ENCODE measurements at places on chromosomes 13 and 19.

GRCh38 chr19:57334191-57334590, 13.9 kb downstream of the ZNF543 start:
- DNase-seq, result no peak

DNA sequence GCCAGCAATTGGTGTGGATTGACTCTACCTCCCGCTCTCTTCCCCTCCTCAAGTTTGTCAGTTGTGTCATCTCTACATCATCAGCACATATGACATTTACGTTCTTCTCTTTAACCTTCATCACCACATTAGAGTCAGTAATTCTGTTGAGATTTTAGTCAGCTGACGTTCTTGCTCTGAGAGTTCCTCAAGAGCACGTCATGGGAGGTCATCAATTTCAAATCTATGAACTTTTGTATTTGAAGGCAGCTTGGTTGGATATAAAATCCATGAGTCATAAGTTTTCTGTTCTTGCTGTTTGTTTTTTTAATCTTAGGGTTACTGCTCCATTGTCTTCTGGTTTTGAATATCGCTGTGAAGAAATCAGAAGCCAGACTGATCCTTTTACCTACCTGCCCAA, 21.8 kb upstream of the ARGLU1 start:
- DNase-seq, result no peak

DNA sequence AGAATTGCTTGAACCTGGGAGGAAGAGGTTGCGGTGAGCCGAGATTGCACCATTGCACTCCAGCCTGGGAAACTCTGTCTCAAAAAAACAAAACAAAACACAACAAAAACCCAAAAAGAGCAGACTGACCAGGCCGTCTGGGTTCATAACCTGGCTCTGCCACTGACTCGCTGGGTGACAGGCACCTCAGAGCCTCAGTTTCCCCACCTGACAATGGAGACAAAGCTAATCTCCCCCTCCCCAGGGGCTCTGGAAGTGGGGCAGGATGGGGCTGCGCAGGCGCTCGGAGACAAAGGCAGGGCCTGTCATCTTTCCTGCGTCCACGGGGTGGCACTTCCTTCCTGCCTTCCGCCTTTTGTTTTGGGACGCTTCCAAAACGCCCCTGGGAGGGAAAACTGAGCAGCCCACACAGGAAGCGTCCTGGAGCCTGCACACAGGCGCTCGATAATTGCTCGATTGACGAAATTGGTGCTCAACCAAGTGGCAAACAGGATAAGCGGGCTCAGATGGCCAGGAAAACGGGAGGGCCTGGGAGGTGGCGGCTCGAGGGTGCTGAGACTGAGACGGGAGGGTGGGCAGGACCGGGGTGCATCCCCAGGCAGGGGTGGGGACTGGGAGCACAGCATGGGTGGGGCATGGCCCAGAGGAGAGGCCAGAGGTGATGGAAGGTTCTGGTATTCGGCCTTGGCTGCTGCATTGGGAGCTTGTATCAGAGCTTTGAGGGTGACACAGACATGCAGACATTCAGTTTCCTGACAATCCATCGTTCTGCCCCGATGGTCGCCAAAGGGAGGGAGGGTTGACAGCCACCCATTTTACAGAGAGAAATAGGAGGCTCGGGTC, 17.8 kb downstream of the SPC24 start:
- DNase-seq, result peak; percentile 64

DNA sequence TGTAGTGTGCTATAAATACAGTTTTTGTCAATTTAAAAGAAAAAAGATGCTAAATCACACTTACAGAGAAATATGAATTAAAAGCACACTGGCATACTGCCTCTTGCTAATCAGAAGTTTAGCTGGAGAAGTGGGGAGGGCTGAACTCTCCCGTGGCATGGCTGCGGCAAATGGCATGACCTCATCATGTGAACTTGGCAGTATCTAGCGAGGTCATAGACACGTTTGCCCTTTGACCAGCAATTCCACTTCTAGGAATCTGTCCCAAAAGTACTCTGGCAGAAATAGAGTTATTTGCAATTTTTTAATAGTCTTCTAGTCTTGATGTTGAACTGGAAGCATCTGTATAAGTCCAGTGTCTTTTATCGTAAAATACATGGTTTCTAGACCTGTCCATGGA, 42.0 kb upstream of the MCF2L start:
- DNase-seq, result no peak

- no peak for DNase-seq
Observed at GRCh38 chr13:41976476-41976875, 15.6 kb upstream of the VWA8 start.

DNA sequence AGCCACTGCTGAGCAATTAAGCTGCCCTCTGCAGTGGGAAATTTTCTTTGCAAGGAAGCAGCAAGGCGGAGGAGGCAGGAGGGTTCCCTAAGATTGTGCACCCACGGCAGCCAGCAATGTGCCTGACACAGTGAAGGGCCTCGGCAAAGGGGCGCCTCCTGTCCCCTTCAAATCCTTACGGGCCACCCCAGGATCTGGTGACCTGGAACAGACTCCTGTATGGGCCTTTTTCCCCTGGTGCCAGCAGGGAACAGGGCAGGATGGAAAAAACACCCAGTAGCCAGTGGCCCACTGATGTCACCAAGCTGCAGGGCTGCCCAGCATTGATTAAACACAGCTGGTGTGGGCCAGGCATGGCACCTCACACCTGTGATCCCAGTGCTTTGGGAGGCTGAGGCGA, 86.7 kb downstream of the GNG7 start:
- no peak for DNase-seq

- no peak for DNase-seq
Observed at GRCh38 chr13:113954046-113954835, 19.6 kb downstream of the C13orf46 start.

DNA sequence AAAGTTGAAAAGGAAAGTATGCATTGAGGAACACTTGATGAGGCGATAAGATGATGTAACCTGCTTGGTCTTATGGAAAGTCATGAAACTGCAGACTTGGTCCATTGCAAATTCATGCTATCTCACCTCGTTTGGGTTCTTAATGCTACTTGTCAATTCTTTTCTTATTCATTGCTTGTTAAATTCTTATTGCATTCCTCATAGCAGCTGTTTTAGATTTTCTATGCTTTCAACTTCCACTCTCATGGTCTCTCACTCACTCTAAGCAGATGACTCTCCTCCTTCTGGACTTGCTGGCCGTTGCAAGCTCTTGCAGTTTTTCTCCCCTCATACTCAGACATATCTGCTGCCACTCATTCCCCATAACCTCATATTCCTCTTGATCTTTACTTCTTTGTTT, 67.8 kb upstream of the CSNK1A1L start:
- DNase-seq, result no peak

- DNase-seq, result no peak
Observed at GRCh38 chr19:6725513-6726231, 5.2 kb upstream of the C3 start.

- DNase-seq, result peak; percentile 10
Observed at GRCh38 chr19:50669302-50670101, 20.3 kb downstream of the C19orf81 start.

- DNase-seq, result no peak
Observed at GRCh38 chr13:78323848-78324247, 279.5 kb downstream of the POU4F1 start.

GRCh38 chr13:43942286-43942685, 62.6 kb downstream of the LACC1 start:
- DNase-seq, result no peak

- DNase-seq, result no peak
Observed at GRCh38 chr13:30711375-30711774, 24.0 kb upstream of the ALOX5AP start.

DNA sequence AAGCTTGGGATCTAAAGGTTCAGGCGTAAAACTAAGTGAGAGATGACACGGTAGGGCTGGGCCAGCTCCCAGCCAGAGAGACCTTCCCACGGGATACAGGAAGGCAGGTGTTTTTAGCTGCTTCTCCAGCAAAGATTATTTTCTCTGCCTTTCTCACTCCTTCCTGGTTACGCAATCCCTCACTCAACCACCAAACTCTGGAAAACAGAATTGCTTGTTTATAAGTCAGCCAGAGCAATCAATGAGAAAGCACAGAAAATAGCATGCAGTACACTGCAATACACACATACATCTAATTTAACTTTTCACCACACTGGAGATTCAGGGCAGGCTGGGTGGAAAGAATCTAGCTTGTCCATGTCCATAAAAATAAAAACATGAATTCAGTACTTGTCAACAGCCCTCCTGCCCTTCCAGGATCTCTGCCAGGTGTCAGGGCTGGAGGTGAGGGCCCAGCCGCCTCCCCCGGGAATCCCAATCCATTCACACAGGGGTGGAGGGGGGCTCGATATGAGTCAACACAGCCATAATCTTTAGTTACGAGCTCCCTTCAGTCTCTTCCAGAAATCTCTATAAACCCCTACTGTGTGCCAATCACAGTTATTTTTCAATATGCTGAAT, 12.2 kb downstream of the RHPN2 start:
- DNase-seq, result no peak

DNA sequence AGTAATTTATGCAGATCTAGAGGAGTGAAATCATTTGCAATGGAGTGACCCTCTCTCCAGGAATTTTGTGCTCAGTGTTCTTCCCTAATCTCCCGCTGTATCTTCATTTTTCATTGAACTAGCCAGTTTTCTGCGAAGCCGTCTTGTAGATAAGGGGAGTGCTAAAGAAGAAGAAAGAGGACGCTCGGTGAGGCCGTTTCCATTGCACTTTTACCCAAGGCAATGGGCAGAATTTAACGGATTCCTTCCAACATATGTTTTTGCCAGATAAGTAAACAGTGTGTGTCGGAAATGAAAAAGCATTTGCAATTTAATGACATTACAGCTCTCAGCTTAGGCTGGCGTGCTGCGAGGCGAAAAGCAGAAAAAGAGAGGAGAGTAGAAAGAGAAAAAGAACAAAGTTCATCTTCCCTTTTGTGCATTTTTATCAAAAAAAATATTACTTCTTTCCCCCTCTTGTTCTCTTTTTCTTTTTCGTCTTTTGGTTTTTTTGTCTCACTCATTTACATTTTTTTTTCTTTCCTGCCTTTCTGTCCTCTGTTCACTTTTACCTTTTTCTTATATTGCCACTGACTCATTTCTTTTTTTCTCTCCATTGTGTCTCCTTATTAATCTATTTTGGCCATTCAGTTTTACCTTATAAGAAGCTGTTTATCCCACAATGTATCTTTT, 49.9 kb downstream of the SOX21 start:
- no peak for DNase-seq

DNA sequence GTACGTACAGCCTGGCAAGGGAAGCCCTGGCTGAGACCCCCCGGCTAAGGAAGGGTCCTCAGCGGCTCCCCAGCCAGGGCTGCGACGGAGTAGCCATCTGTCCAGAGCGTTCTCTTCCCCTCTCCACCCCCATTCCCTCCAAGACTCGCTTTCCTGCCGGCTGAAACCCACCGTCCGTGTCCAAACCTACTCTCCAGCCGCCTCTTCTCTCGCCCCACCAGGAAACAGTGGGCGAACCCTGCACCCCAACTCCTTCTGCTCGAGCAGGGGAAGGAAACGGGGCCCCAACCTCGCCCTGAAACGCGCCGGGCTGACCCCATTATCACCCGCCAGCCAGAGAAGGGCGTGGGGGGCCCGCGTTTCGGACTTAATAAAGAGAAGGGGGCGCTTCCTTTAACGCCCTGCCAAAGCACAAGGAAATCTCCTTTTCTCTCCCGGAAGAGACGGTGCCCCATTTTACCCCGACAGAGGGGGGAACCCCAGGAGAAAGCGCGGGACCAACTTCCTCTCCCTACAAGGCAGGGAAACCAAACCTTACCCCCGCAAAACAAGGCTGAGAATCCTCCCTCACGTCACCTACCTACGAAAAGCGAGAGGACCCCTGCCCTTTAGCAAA, 2.5 kb downstream of the ZC3H4 start:
- DNase-seq, result no peak

DNA sequence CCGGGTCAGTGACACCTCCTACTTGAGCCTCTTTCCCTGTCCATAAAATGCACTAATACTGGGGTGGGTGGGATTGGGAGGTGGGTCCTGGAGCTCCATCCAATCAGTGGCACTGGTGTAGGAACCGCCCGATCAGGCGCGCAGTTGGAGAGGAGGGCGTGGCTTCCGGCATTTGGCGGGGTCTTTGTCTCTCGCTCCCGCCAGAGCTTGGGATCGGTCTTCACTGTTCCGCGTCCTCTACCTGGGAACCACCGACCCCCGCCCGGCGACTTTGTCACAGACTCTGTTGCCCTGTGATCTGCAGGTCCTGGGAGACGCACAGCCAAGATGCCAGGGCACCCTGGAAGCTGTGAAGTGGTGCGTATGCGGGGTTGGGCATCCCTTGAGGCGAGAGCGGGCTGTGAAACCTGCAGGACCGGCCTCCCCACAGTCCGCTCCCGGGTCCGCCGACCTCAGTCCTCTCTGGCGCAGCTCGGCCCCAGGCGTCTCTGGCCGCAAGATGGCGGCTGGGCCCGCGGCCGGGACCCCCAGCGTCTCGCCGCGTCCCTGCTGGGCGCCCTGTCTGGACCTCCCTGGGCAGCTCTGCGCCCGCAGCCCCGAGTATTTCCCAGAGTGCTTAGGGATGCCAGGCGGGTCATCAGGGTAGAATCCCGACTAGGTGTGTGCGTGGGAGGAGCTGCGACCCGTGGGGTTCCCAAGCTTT, 41.6 kb upstream of the ZNF730 start:
- peak; percentile 77 for DNase-seq

DNA sequence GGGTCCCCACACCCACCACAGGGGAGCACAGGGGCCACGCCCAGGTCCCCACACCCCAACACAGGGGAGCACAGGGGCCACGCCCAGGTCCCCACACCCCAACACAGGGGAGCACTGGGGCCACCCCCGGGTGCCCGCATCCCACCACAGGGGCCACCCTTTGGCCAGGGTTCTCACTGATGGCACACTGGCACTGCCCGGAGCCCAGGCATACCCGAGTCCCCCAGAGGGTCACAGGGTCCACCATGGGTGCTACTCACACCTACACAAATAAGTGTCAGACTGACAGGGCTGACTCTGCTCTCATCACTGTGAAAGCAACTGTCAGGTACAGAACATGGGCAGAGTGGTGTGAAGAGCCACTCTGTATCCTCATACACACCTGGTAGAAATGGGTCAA, 98.8 kb downstream of the TUBGCP3 start:
- no peak for DNase-seq

GRCh38 chr13:38160131-38160530, 189.5 kb upstream of the UFM1 start:
- no peak for DNase-seq

DNA sequence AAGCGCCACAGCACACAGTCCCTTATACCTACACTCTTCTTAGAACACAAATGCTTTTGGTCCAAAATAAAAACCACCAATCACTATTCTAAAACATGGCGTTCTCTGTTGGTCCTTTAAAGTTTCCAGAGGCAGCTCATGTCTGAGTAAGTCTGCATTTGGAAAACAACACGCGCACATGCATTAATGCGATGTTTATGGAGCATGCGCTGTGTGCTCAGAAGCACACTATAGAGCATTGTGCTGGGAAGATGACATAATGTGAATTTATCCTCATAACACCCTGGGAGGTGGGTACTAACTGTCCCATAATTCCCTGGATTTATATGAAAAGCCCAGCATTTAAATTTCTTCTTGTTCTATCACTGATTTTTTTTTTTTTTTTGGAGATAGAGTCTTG, 10.7 kb downstream of the ZNF682 start:
- no peak for DNase-seq

GRCh38 chr13:38348861-38349389, 726 bp upstream of the UFM1 start:
- no peak for DNase-seq

- DNase-seq, result no peak
Observed at GRCh38 chr19:12783849-12784393, 7.4 kb upstream of the JUNB start.

Data from NCI-H1105 (cell line).